ENCODE measurements at places on chromosomes 5 and 9.

GRCh38 chr5:123976379-123977033 is 464.5 kb downstream of the CSNK1G3 start:
- no peak for DNase-seq

- no peak for DNase-seq
Observed at GRCh38 chr9:71271602-71272001, 150.2 kb upstream of the TRPM3 start.

GRCh38 chr5:10456583-10457420 is 15.1 kb downstream of the ROPN1L start:
- no peak for DNase-seq

- DNase-seq: no peak
Observed at GRCh38 chr9:28961623-28962022, 1388.3 kb upstream of the C9orf72 start.

GRCh38 chr9:129583308-129584038 is 37.4 kb downstream of the C9orf50 start:
- DNase-seq: no peak

DNA sequence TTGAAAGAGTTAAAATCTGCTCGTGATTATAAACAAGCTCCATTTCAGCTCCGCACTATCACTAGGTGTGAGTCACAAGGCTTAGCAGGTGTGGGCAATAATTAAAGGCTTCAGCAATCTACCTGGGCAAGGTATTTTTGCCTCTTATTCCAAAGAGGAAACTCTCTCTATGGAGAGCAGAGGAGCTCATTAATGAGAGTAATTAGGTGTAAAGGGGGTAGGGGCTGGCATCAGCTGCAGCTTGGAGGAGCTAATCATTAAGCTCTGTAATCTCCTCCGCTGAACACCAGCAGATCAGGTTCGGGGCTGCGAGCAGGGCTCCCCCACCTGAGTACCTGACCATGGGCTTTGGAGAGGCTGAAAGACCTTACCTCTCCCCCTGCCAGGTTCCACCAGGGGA is 129.2 kb downstream of the CRB2 start:
- DNase-seq: no peak

DNA sequence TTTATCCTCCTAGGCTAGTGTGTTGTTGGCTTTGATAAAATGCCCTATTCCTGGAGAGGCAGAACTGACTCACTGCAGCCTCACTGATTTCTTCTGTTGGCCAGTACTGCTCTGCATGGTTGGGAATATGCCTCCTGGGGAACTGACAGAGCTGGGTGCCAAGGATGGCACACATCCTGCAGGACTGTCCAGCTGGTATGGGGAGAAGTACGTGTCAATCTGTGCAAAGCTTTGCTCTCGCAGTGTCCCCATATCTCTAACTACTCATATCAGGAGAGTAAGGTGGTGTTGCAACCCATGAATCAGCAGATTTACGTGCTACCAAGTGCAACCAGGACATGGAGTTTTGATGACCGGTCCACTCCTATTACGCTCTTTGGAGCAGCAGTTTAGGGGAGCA is 74.7 kb downstream of the TEK start:
- DNase-seq: no peak

- DNase-seq: no peak
Observed at GRCh38 chr5:79834754-79835714, 145.4 kb downstream of the CMYA5 start.

DNA sequence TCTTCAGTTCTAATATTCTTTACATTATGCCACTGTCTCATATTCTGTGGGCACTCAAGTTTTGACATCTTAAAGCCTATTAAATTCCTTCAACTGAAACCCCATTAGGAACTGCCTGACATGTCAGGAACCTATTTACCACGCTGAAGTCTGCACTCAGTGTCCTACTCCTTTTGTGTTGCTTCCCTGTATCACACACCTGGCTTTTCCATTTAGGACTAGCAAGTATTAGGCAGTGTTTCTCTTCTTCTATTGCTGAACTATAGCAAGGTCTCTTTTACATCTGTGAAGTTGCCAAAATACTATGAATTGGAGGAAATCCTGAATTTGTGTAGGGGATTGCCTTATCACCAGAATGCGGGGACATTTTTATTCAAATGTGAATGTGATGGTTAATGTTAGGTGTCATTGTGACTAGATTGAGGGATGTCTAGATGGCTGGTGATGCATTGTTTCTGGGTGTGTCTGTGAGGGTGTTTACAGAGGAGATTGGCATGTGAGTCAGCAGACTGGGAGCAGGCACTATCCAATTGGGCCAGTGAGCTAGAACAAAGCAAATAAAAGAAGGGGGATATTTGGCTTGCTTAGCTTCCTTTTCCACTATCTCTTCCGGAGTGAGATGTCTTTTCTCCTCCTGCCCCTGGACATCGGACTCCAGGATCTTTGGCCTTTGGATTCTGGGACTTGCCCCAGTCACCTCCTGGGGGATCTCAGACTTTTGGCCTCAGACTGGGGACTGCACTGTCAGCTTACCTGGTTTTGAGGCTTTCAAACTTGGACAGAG is 21.2 kb upstream of the VCAN start:
- no peak for DNase-seq

DNA sequence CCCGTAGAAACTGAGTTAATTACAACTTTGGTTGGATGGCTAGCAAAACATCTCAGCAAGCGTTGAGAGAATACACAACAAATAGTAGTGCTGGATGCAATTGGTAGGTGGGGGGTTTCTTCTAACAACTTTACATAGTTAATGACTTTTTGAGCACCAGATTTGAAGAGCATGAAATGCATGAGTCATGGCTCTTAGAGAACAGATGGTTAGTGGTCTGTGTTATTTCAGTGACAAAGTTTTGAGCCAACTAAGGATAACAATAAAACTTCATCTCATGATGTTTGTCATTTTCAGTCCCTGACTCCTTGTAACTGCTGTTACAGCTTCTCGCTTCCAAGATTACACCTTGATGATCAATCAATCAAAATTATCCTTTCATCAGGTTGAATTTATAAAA is 399.0 kb upstream of the BRINP1 start:
- DNase-seq: no peak

DNA sequence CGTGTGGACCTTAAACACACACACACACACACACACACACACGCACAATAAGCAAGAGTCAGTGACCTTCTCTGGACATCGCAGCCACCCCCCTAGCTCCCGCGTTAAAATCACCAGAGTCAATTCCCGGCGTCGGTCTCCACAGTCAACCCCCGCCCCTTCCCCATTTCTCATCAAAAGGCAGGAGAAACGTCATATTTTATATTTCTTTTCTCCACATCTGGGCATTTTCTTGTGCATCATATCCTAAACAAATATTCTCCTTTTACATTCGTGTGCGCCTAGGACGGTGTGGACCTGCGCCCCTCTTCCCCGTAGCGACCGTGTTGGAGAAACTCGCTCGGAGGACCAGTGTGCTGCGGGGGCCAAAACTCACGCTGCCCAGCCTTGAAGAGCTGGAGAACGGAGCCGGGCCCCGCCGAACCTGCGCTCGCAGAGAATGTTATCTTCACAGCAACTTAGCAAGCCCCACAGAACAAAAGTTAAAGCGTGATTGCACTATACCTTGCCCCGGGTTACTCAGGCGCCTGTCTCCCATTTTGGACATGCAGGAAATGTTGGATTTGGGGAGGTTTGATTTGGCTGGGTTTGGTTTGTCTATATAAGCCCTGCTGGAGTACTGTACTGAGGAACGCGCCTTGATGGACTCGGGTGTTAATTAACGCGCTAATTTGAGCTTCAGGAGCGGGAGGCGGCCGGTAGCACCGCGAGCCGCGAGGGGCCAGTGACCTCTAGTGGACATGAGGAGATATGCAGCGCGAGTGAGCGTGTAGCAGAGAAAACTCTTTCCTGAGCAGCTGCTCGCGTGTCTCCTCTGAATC is 192.4 kb downstream of the MEF2C start:
- peak; percentile 23 for DNase-seq

DNA sequence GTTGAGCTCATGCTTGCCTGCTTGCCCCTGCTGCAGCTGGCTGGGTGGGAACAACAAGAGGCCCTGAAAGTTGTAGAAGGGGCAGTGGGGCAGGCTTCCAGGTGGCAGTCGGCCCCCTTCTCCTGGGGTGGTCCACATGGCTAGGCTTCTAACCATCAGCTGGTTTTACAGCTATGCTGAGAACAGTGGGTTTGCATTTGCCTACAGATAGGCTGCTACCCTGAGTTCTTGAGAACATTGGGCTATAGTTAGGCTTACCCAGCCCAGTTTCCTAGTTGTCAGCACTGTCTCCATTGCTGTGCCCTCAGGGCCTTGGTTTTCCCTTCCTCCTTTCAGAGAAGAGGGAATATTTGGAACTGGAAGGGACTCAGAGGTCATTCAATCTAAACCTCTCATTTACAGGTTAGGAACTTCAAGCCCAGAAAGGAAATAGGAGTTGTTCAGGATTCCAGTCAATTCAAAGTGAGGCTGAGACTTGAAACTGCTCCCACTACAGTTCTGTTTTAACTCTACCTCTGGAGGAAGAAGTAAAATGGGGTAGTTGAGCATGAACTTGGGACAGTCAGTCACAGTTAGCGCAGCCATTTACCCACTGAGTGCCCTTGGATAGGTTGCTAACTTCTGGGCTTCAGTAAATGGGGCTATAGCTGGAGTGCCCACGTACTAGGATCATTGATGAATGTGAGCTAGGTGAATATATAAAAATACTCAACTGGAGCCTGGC is 11.5 kb downstream of the LARP1 start:
- no peak for DNase-seq

- DNase-seq: no peak
Observed at GRCh38 chr5:68823301-68823700, 270.5 kb upstream of the SLC30A5 start.

DNA sequence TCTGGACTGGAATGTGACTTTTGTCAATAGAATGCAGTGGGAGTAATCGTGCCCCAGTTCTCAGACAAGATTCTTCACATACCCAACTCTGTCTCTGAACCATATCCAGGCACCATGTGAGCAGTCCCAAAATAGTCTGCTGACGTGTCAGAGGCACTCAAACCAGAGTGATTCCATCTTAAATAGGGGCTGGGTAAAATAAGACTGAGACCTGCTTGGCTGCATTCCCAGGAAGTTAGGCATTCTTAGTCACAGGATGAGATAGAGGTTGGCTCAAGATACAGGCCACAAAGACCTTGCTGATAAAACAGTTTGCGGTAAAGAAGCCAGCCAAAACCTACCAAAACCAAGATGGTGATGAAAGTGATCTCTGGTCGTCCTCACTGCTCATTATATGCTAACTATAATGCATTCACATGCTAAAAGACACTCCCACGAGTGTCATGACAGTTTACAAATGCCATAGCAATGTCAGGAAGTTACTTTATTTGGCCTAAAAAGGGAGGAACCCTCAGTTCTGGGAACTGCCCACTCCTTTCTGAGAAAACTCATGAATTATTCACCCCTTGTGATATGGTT is 16.9 kb upstream of the PLCXD3 start:
- peak; percentile 91 for DNase-seq

DNA sequence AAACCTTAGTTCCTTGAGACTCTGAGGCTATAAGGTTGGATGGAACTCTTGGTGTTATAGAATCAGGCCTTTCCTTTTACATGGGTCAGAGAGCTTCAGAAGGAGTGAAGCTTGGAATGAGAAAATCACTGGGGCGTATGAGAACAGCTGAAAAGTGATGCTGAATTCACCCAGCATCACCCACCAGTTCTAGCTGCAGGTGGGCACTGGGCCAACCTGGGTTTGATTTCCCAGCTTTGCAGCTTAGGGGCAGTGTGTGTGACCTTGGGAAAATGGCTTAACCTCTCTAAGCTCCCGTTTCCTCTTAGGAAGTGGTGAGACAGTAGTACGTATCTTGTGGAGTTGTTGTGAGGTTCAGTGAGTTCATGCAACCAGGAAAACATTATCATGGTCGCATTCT is 10.7 kb downstream of the PCDH12 start:
- DNase-seq: no peak

DNA sequence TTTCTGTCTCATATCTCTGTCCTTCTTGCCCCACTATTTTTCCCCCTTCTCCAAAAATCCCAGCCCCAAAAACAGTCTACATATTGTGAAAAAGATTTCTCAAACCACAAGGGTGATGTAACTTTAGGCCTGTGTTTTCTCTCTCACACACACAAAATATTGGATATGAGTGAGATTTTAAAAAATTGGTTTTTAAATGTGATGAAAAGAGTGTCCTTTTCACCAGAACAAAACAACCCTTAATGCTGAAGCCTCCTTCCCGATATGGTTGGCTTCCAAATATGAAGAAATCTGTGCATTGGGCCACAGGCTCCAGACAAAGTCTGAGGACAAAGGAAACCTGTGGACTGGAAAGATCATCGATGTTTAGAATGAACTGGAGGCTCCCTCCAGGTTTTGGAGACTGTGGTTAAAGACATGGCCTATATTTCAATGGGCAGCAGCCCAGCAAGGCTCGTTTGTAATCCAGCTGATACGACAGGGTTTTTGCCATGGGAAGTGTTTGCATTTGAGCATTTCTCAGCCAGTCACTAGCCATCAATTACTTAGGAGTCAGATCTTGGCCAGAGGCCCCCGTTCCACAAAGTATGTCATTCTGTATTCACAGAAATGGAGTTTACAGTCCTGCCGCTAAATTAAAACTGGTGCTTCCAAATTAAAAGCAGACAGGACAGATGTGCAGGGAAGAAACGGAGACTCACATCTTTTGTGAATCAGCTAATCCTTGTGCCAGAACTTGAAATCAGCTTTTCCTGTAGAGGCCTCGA is 546.3 kb downstream of the EBF1 start:
- peak; percentile 57 for DNase-seq

DNA sequence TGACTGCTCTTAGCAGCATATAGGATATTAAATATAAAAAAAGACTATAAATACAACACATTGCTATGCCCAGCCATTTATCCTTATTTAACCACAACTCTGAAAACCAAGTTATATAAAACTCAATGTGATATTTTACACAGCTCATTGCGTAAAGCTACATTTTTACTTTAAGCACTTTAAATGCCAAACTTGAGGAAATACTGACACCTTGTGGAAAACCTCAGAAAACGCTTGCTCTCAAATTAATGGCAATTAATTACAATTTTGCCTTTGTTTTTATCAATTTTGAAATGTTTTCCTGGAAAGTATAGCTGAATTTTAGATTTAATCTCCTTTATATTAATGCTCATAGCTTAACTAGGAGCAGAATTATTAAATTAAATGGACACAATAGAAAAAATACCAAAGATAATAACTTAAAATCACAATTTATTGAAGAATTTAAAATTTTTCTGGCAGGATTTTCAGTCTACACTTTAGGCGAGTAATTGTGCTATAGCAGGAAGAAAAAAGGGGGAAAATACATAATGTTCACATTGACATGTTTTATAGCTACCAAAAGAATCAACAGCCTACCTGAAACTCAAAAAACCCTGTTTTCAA is 25.2 kb upstream of the PLAC8L1 start:
- peak; percentile 25 for DNase-seq
